Karpas-422 (cell line): ENCODE measurements at places on chromosomes 4 and X.

GRCh38 chr4:12304905-12305304, 876.2 kb upstream of the HS3ST1 start:
- DNase-seq = no peak

- no peak for DNase-seq
Observed at GRCh38 chr4:3211866-3212265, 37.1 kb upstream of the MSANTD1 start.

DNA sequence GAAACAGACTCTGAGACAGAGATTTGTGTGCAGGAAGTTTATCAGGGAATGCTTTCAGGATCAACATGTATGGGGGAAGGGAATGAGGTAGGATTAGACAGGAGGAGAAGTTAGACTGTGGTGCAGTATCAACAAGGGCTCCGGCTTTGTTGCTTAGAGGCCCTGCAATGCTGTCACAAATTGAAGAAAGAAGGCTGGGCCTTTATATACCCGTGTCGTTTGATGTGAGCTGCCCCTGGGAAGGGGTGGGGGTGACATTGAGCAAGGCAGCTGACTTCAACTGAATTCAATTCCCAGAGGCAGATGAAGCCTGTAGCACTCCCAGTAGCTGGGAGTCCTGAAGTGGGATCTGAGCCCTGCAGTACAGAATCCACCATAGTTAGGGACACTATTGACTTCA, 29.5 kb upstream of the USP9X start:
- DNase-seq = no peak

DNA sequence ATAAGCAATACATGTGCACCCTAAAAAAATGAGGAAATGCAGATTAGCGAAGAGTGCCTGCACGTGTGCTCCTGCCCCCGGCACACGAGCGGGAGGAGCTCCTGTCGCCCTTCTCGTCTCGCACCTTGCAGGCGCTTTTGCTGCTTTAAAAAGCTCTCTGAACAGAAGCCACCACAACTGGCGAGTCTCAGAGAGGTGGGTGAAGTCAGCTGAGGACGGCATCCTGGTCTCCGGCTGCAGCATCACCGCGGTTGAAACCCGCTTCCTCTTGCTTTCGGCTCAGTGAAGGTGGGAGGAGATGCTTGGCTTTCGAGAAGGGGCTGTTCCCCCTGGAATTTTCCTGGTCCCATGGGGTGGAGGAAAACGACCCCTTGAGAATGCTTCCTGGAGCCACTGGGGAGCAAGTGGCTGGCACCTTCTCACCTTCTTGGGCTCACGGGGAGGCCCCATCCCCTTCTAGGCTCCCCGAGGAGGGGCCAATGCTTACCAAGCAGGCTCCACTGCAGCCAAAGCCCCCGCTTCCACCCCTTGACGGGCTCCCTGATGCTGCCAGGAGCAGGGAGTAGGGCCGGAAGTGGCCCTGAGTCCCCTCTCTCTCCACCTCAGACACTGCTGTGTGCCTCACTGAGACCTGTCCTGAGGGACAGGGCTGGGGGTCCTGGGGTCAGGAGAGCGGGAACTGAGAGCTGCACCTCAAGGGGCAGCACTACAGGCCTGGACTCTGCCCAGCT, 29.2 kb upstream of the MXD4 start:
- peak; percentile 91 for DNase-seq

GRCh38 chr4:128565565-128566186, 243.8 kb upstream of the JADE1 start:
- peak; percentile 79 for DNase-seq

GRCh38 chr4:39571054-39571453, 43.8 kb upstream of the UGDH start:
- DNase-seq = no peak

GRCh38 chr4:161841759-161842158, 322.0 kb downstream of the FSTL5 start:
- DNase-seq = no peak

- no peak for DNase-seq
Observed at GRCh38 chrX:63503541-63503940, 152.4 kb upstream of the SPIN4 start.

- DNase-seq = peak; percentile 75
Observed at GRCh38 chrX:118225711-118226428, 109.3 kb upstream of the KLHL13 start.

DNA sequence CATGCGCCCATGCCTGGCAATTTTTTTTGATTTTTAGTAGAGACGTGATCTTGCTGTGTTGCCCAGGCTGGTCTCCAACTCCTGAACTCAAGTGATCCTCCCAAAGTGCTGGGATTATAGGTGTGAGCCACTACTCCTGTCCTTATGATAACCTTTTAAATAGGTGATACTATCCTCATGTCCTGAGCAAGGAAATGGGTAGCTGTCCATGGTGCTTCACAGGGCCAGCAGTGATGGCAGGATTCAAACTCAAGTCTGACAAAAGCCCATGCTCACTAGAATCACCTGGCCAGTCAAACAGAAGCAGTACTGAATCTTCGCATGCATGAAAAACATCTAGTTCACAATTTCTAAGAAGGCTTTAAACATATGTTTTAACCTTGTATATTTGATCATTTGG, 235.1 kb downstream of the NR3C2 start:
- no peak for DNase-seq

DNA sequence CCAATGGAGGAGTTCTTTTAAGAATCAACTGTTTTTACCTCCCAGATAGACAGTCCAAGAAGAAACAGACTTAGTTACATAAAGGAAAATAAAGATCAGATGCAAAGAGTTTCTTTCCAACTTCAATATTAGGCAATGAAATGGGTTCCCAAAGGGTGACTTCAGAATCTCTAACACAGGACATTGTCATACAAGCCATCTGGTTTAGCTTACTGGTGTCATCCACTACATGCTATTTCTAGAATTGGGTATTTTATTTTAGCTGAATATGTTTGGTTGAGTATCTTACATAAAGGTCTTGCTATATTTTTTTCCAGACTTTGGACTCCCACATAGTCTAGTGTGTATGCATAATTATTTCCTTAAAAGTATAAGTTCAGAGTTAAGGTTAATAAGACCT, 162.1 kb upstream of the SLC7A11 start:
- no peak for DNase-seq

DNA sequence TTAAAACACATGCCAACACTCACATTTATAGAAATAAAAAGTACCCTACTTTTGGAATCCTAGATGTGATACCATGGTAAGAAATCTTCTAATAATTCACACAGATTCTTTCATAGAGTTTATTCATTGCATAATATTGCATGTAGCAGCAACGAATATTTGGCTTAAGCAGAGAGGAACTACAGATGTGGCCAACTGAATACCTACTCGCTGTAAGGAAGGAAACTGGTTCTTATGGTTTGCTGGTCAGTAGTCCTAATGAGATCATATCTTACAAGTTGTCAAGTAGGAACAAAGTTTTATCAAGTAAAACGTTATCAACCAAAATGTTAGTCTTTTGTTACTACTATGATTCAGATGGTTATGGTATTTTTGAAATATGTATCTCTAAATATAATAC, 996.1 kb downstream of the PDHA2 start:
- DNase-seq = no peak

DNA sequence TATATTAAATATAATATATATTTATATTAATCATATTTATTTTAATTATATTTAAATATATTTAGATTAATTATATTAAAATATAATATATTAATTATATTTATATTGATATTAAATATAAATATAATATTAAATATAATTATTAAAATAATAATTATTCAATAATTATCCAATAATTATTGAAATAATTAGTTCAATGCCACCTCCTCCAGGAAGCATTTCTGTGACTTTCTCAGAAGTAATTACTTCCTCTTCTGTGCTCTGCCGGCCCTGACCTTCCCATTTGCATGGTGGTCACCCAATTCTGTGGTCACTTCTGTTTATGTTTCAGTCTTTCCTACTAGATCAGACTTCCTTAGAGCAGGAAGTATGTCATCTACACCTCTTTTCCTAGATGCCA, 45.8 kb downstream of the EVC2 start:
- DNase-seq = no peak

- no peak for DNase-seq
Observed at GRCh38 chr4:48248559-48248953, 21.1 kb downstream of the TEC start.

GRCh38 chr4:31995943-31996901, 1276.1 kb downstream of the PCDH7 start:
- DNase-seq = no peak

GRCh38 chrX:18422886-18423285, 2.5 kb upstream of the CDKL5 start:
- no peak for DNase-seq

DNA sequence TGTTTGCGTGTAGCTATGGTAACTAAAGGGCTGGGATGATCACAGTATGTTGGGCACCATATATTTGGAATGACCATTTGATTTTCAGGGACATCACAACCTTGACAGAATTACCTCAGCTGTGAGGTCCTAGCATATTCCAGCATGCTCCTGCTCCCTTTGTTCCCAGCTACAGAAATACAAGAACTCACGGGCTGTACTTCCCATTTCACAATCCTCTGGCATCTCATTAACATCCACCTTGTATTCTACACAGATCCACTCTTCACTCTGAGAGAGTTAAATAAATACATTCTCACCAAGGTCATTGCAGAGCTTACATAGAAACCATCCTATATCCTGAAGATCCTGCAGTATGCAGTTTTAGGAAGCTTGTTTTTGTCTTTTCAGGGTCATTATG, 169.7 kb downstream of the FRMPD4 start:
- no peak for DNase-seq
